ENCODE measurements at places on chromosomes 12 and 14.

DNA sequence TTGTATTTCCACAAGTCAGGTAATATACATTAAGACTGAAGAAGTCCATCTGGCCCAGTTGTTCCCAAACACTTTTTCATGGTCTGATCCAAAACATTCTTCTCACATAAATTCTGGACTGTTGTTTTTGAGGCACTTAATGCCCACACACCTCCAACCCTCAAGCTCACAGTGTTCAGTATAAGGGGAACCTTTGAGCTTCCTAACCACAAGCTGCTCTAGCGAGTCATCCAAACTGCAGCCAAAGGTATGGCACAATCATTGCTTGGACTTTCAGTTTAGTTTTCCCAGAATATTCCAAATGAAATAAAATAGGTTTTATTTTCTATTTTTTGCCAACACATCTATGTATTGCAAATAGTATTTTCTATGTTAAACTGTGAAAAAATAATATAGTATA is 103.0 kb downstream of the PUS7L start:
- DNase-seq, result no peak

DNA sequence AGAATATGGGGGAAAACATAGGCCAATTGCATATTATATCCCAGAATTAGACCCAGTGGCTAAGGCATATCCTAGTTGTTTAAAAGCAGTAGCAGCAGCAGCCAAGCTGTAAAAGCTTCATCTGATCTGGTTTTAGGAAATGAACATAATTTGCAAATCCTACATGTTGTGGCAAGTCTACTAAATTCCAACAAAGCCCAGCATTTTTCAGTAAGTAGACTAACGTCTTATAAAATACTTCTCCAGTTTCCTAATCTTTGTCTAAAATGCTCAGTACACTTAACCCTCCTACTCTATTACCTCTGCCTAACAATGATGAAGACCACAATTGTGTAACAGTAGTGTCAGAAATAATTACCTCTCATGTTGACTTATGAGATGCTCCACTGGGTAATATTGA is 70.9 kb upstream of the RERGL start:
- no peak for DNase-seq

DNA sequence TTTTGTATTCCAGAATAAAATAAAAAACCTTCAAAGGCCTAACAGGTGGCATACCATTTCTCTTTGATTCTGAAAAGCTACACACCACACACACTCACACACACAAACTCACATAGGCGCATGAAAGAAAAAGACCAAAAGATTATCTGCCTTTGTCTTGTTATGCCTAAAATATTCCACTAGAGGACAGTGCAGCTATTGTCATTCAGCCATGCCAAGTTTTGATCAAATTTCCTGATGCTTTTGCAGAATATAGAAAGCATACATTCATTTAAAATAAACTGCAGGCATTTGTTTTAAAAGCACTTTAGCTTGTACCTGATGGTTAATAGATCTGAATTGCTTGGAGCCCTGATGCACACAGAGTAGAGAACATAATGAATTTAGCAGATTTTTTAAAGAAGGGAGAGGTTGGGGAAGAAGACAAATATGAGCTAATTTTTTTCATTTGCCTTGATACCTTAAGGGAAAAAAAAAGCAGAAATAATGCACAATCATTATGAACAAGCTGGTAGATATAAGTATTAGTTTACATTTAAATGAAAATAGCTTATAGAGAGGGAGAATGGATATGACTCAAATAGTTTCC is 1766.9 kb upstream of the SEL1L start:
- DNase-seq, result peak; percentile 15

GRCh38 chr14:62081012-62081612 is 318.9 kb downstream of the SNAPC1 start:
- DNase-seq, result no peak

GRCh38 chr12:116529686-116530085 is 29.5 kb upstream of the MAP1LC3B2 start:
- no peak for DNase-seq

DNA sequence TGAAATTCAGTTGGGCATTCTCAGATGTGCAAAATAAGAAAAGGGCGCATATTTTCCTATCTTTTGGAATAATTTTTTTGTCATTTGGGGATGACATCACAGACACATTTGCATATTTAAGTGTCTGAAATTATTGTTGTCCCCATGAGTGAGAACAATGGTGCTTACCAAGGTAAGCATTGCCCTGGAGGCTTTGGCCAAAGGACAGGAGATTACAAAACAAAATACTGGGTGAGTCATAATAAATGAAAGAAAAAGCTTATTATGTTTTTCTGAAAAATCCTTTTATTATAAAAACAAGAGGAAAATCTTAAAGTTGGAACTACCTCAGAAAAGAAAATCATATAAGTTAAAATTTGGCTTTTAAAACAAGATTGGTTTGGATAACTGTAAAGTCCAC is 254.9 kb downstream of the BTG1 start:
- no peak for DNase-seq

DNA sequence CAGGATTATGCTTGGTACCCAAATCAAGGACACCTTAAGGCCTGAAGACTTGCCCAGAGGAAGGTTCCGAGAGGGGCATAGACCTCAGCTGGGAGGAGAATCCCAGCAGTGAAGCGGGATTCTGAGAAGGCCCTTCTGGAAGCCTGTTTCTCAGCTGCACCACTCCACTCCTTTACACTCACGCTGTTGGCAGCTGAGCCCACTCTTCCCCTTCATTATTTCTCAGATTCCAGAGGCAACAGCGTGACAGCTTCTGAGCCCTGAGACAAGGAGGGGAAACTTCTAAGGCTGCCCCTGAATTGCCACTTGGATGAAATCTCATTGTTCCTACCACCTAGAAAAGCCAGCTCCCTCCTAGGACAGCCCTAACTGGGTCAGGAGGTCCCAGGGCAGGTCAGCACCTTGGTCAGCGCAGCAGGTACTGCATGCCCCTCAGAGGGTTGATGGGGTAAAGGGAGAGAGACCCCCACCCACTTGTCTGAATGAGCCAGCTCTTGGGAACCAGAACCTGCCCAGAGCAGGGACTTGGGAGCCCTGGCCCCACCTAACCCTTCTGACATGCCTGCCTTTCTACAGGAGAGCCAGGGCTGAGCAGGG is 53.9 kb downstream of the ISCA2 start:
- no peak for DNase-seq

Measured in activated CD4-positive, alpha-beta T cell treated with anti-CD3 and anti-CD28 coated beads, Interleukin-10, Interleukin-2, amounts not matched to agents 100 ng/mL and 50 ng/mL, durations not matched to agents 16 hours and 8 hours (primary cell).